ENCODE measurements at places on chromosomes 7 and 10.

- DNase-seq, result no peak
Measured at GRCh38 chr7:143850682-143851081, 51.3 kb downstream of the TCAF1 start.

DNA sequence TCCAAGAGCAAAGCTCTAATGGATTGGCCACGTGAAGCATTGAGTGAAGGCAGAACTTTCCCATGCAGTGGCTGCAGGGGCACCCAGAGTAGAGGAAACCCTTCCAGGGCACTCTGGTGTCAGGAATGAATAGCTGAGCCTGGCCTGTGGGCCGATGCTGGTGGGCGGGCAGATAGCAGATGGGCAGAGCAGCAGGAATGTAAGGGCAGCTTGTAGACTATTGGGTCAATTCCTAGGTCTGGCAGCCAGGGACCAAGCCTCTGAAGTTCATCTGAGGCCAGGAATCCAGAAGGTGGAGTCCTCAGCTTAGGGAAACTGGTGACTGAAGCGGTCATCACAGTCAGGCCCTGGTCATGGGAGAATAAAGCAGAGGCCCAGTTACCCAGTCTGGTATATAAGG, 115.4 kb downstream of the TMEM178B start:
- no peak for DNase-seq

- no peak for DNase-seq
Measured at GRCh38 chr7:12423997-12424745, 20.5 kb upstream of the VWDE start.

DNA sequence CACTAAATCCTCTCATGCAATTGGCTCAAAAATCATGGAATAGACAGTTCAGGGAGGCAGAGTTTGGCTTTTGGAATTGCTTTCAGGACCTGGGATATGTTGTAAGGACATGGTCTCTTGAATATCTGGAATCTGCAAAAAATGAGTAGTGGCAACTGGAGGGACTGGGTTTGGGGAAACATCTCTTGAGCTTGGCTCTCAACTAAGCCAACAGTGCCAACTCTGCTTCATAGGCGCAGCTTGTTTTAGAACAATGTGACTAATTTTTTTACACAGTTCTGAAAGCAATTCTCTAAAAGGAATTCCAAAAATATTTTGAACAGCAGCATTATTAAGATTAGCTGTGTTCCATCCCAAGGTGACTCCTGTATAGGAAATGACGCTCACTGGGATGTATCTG, 121.5 kb upstream of the DPP6 start:
- DNase-seq, result no peak

DNA sequence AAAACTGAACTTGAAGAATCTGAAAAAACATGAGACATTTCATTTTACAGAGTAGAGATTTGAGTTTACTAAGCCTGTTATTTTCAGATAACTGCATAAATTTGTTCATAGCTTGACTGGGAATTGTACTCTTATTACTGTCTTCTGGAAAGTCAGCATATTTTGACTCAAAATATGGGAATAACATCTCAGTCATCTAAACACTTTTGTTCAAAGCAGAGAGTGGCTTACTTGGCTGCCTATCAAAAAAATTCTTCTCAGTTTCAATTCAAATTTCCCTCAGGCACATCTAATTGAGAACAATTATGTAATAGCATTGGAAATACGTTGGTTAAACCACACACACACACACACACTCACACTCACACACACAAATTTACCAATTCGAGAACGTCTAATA, 384.6 kb downstream of the ARL4A start:
- DNase-seq, result no peak

GRCh38 chr7:120307991-120308545, 35.1 kb downstream of the KCND2 start:
- DNase-seq, result no peak

DNA sequence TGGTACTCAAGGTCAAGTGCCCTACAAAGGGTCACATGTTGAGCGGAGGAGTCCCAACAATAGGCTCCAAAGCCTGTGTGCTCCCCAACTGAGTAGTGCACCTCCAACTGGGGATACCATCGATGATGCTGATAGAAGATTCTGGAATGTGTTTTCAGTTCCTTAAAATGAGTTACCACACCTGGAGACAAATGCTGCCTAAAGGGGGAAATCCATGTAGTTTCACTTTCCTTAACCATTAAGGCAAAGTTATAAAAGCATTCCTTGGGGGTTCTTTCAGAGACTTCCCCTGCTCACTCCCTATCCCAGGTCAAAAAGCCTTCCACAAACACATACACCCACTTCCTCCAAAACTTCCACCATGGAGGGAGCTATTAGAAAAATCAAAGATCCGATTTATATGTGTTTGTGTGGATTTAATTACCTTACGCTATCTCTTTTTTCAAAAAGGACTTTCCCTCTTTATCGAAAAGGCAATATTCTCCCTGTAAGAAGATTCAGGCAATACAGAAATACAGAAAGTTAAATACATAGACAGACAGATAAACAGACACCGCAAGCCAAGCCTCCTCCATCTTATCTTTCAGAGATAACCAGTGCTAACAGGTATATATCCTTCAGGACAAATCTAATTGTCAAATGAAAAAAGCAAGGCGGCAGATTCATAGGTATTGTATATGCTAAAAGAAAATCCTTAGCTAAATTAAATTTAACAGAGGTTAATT, 135.9 kb upstream of the ASAH2 start:
- no peak for DNase-seq

DNA sequence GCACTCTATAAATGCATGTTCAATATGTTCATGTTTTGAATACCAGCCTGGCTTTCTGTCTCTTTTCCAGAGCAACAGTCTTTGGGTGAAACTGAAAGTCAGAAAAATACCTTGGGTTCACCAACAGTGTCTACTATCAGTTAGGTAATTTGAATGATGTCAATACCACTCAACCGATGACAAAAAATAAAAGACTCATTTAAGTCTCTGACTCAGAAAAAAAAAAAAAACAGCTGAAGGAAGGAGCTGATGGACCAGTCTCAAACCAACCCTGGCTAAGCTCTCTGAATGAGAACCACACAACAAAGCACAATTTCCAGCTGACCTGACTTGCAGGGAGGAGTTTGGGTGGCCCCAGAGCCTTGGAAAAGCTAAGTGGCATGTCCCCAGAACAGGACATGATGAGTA, 42.5 kb downstream of the ABLIM1 start:
- DNase-seq, result no peak

- peak; percentile 20 for DNase-seq
Measured at GRCh38 chr10:17671307-17671706, 27.4 kb downstream of the STAM start.

DNA sequence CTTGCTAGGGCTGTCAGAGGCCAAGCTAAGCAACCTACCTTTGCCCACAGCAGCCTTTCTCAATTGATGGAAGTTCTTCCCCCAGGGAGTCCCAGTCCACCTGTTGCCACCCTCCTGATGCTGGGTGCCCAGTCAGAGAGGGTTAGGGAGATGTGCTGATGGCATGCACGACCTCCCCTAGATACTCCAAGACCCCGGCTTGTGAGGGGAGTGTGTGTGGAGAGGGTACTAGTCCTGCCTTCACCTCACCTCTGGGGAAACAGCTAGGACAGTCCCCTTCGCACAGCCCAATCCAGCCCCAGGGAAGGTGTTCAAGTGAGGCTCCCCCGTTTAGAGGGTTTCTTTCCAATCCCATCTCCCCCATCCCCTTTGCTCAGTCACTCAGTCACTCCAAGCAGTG, 1.3 kb upstream of the UNC5B start:
- no peak for DNase-seq

DNA sequence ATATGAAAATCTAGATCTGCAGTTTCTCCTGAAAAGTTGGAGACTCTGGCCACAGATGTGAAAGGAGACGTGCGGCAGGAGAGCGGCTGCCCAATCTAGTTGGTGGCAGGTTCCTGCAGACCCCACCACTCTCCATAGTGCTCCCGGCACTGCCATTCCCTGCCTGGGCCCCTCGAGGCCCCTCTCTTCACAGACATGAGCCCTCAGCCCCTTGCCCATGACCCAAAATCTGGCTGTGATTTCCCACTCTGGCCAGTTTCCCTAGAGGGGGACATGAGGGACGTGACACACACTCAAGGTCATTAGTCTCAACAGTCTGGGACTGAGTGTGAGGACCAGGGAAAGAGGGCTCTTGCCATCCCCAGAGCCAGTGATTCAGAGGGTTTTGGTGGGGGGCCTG, 138.7 kb downstream of the PTPN20 start:
- no peak for DNase-seq

- DNase-seq, result no peak
Measured at GRCh38 chr7:36884351-36884750, 160.1 kb upstream of the AOAH start.

DNA sequence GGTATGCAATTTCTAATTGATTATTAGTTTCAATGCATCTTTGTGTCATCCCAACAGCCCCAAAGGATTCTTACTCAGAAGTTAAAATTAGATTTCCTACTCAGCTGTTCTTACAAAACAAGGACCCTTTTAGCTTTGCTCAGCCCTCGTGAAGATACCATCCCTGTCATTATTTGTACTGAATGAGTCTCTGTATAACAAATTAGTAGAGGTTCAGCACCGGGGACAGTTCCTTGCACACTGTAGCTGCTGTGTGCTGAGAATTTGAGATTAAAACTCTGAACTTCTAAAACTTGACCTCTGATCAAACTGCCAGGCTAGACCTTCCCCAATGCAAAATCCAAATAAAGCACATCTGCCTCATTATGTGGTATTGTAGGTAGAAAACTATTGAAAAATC, 299.1 kb downstream of the LHFPL3 start:
- peak; percentile 2 for DNase-seq

DNA sequence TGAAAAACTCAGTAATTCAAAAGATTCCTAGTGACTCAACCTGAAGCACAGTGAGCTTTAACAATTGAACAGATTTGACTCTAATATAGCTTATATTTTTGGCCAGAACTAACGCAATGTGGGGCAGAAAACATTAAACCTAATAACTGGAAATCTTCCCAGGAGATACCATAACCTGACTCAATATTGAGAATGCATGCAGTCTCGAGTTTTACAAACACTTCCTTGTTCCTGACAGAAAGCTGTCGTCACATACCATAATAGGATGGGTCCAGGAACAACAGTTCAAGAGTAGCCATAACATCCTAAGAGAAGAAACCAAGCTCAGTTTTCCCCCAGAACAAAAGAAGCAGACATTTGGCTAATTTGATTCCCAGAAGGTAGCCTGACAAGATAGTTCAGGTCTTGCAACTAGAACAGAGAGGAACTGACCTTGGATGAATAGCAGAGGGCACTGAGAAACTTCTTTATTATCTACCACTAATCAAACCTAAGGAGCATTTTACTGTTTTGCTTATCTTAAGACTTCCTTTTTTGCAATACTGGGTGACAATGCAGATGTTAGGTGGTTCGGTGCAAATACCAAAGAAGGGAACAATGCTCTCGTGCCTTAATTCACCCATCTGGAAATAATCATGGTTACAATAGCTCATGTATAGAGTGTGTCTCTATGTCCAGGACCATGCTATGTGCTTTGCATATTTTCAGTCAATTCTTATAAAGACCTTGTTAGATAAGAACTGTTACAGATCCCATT, 38.6 kb upstream of the ACSL5 start:
- DNase-seq, result no peak

DNA sequence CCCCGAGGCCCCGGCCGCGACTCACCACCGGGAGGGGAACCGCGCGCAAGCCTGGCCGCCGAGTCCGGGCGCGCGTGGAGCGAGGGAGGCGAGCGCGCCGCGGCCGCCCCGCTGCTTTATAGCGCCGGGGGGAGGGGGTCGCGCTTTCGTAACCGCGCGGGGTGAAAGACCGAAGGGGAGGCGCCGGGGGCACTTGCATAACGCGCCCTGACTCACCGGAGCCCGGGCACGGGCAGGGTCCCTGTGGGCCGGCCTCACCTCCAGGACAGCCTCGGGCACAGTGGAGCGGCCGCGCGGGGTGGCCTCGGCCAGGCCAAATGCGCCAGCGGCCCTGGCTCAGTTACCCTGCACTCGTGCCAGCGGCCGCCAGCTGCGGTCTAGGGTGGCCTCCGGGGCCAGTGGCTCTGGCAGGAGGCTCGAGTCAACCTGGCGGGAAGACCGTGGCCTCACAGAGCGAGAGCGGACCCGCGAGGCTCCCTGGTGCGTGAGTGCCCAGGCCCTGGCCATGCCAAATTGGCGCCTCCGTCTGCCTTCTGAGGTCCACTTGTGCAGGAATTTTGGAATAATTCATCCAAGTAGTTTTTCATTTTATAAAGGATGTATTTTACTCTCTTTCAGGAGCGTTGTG, at the start of gene RBP4:
RBP4 (minus strand) TSS at position 90 of the 628 bp plus-strand sequence. CDS start 207 bp downstream, outside the sequence.
- DNase-seq, result no peak

DNA sequence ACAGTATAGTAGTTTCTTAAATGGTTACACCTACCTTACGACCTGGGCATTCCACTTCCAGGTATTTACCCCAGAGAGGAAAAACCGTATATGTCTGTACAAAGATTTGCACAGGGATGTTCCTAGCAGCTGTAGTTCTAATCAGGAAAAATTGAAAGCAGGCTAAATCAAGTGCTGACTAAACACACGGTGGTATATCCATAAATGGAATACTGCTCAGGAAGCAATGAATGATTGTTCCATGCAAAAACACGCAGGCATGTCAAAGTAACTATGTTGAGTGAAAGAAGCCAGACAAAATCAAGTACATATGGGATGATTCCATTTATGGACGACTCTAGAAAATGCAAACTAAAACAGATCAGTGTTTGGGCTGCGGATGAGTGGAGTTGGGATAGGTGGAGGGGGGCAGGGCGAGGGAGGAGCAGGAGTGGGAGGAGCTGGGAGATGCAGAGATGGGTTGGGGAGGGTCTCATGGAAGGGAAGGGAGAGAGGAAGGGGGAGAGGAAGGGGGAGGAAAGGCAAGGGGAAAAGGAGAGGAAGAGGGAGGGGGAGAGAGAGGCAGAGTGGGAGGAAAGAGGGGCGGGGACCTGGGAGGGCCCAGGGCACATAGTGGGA, 484 bp upstream of the MSRB2 start:
- peak; percentile 1 for DNase-seq

DNA sequence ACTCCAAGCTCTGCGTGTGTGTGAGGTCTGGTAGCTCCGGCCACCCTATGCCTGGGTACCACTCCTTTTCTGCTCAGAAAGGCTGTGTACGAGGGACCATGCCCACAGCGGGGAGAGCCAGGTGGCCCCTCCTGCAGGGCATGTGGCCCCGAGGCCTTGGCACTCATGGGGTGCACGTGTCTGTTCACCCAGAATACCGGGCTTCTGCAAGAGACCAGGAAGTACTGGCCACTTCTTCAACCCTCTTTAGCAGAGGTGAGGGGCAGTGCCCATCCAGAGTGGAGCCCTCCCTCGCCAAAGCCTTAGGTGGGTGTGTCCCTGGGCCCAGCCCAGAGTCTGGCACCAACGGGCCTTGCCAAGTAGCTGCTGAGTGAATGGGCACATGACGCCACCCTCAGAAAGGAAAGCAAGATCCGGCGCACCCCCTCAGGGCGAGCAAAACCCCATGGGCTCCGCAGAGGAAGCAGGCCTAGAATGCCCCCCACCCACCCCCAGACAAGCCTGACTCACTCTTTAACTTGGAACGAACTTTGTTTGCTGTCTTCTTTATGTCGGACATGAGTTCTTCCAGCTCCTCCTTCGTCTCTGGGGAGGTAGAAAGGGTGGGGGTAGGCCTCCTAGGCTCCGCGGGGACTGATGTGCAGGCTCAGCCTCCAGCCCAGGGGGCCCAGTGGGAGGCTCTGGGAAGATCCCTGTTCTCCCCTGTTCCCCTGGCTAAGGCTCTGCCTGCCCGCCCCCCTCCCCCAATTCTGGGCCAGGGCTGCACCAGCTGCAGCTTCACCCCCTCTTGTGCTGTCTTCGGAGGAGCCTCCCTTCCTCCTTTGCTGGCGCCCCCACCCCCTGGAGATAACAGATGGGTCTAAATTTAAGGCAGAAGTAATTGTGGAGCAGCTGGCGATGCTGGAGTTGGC, 14.6 kb downstream of the STX1A start:
- DNase-seq, result peak; percentile 94

GRCh38 chr10:50850578-50851230, 34.7 kb downstream of the A1CF start:
- no peak for DNase-seq

- no peak for DNase-seq
Measured at GRCh38 chr7:113307147-113307546, 188.8 kb upstream of the SMIM30 start.

All from HT1080 (cell line).